ENCODE measurements at places on chromosomes 3 and 15.

DNA sequence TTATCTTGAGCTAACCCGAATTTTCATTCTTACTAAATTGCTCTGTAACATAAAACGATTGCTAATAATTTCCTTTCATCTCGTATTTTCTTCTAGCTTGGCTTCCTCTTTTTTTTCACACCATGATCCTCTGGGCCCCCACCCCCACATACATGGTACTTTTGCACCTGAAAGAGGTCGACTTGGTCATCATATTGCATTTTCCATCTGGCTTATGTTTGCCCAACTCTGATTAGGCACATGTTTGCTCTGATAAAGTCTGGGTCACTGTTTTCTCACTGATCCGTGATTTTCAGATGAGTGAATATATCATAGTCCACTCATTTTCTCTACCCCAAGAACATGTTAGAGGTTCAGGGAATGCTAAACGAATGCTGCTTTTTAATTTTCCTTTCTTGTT lies 49.5 kb downstream of the ARRDC4 start:
- DNase-seq, result no peak

GRCh38 chr3:166013073-166013679 lies 176.0 kb upstream of the BCHE start:
- DNase-seq, result no peak

GRCh38 chr15:101031213-101031612 lies 112.1 kb downstream of the LRRK1 start:
- no peak for DNase-seq

DNA sequence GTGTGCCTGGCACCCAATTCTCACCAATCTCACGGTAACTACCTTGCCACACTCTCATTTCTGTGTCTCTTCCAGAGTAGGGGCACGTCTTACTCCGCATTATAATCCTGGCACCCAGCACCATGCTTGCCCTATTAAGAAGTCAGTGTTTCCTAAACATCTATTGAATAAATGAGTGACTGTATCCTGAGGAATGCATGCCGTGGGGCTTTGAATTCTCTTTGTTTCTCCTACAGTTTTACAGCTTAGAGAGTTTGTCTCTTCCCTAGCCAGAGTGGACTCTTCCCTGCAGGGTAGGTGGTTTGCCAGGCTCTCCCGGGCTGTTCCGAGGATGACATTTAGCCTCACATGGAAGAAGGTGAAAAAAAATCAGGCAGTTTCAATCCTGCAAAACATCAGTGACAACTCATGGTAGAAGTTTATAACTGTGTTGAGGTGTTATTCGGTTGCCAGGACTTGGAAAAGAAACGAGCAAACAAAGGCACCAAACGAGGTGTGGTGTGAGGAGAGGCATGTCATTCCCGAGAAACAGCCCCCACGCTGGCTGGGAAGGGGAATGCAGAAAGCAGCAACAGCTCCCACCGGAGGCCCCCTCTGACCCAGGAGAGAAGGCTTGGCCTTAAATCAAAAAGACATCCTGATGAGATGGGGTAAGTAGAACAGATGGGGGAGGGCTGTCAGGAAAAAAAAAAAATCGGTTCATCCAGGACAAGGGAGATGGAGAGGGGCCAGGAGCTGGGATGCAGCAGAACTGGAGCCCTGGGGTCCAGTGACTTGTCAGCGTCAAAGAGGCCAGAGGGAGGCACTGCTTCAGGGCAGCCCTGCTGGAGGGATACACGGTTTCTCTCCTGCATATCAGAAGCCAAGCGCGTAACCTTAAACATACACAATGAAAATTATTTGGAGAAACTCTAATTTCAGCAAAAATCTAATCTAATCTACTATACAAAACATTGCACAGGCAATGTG lies 168.4 kb upstream of the ARRDC4 start:
- no peak for DNase-seq

DNA sequence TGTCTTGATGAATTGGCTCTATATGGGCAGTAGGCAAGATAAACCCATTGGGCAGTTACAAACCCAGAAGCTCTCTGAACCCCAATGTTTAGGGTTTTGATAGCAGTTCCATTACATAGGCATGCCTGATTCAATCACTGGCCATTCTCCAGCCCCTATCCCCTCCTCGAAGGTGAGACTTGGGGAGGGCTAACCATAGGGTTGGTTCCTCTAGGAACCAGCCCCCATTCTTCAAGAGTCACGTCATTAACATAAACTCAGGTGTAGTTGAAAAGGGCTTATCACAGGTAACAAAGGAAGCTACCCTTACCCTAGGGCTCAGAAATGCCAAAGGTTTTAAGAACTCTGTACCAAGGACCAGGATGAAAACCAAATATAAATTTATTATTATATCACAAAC lies 353.1 kb downstream of the ERC2 start:
- no peak for DNase-seq

GRCh38 chr3:136838641-136839555 lies 20.0 kb downstream of the SLC35G2 start:
- DNase-seq, result no peak

DNA sequence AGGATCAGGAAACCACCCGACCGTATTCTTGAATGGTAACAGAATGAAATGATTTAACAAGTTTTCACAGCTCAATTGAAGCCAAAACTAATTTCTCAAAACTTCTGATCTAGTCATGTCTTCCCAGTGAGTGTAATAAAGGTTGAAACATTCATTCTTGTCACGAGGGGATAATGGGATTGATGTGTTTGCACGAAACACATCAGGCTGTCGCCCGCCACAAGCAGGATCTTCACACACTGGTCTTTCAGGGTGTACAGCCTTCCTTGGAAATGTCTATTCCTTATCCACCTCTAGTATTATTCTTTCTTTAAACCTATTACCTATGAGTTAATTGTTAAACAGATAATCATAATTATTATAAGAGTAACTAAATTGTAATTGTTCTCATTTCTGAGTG lies 94.3 kb downstream of the KCNAB1 start:
- DNase-seq, result no peak

- no peak for DNase-seq
Measured at GRCh38 chr3:71247221-71247957, 336.1 kb downstream of the FOXP1 start.

DNA sequence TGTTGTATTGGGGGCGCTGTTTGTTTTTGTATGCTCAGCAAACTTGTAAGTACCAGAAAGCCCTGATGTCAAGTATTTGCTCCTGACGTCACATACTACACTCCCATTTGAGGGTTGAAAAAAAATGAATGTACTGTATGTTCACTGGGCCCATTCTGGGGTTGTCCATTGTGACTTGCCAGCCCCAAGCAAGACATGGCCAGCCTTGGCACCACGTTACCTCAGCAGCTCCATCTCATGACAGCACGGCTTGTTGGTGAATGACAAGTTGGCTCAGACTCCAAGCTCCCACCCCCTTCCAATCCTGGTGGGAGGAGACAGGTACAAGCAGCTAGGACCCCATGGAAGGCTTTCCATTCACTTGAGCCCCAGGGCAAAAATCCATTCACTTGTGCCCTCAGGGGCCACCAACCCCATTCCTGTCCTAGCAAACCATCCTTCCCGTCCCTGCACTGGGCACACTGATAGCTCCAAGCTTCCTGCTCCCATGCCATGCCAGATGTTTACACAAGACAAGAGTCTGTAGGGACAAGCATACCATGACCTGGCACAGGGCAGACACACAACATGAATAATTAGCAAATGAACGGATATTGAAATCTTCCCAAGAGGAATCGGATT lies 1.6 kb downstream of the PHGR1 start:
- no peak for DNase-seq

- no peak for DNase-seq
Measured at GRCh38 chr3:75015280-75015679, 400.8 kb upstream of the CNTN3 start.

DNA sequence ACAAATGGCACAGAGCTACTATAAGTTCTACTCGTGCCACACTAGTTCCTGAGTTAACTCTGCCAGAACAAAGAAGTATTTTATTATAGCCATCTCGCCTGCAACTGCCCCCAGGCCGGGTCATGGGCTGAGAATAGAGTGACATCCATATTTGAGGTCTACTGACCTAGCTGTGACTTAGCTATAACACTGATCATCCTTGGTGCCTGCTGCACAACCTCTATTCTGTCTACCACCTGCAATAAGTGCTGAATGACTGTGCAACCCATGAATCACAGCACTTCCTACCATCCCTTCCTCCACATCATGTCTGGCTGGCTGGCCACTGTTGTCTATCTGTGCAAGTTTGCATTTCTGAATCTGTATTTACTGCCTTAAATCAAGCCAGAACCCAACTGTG lies 506.5 kb upstream of the TBL1XR1 start:
- no peak for DNase-seq

- DNase-seq, result no peak
Measured at GRCh38 chr3:171883257-171883892, 40.2 kb downstream of the TMEM212 start.

DNA sequence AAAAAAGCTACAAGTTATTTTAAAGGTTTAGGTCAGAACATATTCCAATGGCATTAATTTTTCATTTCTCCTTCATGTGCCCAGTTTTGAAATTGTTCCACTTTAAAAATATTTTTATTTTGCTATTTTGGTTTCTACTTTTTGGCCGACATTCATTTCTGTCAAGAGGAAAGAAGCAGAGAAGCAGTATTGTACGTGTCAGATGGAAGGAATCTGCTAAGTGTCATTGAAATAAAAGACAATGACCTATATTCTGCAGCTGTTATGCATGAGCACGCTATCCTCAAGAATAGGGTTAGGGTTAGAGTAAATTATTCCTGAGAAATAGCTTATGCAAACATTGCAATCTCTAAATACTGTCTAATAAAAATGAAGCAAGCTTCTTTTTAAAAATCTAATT lies 941.7 kb downstream of the TUSC7 start:
- no peak for DNase-seq

DNA sequence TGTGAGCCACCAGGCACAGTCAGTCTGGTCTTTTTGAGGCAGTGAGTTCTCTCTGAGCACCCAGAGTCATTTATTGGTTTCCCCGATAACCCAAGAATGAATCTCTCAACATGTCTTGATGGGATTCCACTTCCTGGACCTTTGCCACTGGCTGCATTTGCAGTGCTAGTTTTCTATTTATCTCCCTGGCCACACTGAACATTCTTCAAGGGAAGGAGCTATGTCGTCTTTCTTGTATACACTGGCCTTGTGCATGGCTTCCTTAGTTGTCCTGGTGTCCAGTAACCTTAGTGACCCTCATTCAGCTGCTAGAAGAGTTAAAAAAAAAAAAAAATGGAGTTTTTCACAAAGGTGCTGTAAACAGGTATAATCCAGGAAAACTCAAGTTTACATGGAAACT lies 64.9 kb upstream of the CMTM7 start:
- no peak for DNase-seq

DNA sequence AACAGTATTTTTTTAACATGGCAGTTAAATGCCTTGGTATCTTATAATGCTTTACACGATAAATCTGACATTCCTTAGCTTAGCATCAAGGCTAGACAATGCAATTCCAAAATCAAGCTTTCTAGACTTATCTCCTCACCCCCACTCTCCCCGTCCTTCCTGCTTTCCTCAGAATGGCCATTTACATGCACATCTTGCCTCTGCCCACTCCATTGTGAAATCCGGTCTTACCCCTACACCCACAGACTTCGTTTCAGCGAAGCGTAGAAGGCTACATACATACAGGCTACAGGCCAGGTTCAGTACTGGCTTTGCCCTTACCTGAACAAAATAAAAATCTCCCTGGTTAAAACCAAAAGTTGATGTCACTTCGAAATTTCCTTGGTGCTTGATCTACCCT lies 58.6 kb upstream of the SLC12A8 start:
- DNase-seq, result no peak

GRCh38 chr15:50256188-50257041 lies 9.1 kb downstream of the HDC start:
- DNase-seq, result no peak

GRCh38 chr3:188280627-188281026 lies 126.7 kb downstream of the LPP start:
- DNase-seq, result no peak

DNA sequence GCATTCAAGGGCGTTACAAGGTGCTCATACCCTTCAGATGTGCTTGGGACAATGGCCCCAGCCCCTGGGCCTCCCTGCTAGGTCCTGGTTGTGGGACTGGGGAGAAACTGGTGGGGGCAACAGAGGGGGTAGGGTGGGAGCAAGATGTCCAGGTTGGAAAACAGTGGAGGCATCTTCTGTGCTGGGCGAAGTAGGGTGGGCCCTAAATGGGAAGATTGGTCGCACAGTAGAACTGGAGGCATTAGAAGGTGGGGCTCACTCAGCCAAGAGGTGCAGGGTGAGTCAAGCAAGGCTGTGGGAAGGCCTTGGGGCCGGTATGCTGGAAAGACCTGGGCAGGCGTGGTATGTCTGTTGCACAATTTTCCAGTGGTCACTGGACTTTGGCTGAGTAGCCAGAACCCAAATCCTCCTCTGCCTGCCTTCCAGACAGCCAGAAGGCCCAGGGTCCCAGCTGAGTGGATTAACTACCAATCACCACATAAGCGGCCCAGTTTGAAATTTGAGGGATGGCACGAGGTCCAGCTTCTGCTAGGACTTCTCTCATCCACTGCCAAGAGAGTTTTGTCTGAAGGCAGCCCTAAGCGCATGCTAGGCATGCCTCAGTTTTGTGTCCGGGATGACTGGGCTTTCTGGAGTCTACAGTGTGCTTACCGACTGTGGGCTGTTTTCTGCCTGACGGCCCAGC lies 74.5 kb downstream of the LSM3 start:
- no peak for DNase-seq

DNA sequence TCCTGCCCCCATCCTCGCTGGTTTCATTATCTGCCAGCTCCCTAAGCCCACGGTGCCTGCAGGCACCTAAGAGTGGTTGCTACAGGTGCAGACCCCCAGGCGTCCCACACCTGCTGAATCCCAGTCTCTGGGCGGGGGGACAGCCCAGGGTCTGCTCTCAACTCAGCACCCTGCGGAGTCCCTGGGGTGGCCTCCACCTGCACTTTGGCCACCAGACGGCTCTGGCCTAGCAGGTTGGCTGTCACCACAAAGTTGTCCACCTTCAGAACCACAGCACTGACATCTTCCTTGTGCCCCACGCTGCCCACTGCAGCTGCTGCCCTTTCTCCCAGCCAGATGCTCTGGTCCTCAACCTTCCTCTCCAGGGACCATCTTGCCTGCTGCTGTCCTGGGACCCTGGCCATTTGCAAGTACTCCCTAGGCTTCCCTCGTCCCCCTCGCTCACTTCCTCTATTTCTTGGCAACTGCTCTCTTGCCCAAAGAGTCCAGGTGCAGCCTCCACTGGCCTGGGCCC lies 34.9 kb upstream of the SNRPA1 start:
- DNase-seq, result no peak

DNA sequence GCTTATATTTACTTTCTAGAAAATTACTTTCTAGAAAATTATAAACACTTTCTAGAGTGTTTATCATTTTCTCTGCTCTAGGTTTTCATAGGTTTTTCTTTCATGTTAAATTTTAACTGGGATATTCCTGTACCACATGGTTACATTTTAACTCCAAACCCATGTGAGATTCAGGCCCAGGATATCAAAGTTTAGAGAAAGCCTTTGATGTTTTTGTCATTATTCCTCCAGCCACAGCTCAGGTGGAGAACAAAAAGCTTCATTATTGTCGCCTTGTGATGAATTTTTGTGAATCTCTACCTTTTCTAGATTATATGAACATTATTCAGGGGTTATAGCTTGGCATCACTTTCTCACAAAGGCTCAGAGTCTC lies 816.0 kb downstream of the SQOR start:
- DNase-seq, result no peak

- no peak for DNase-seq
Measured at GRCh38 chr3:52441091-52441771, 3.7 kb downstream of the SEMA3G start.
